ENCODE measurements at places on chromosomes 2 and 18.

GRCh38 chr2:191760655-191761262, 82.8 kb downstream of the NABP1 start:
- no peak for DNase-seq

DNA sequence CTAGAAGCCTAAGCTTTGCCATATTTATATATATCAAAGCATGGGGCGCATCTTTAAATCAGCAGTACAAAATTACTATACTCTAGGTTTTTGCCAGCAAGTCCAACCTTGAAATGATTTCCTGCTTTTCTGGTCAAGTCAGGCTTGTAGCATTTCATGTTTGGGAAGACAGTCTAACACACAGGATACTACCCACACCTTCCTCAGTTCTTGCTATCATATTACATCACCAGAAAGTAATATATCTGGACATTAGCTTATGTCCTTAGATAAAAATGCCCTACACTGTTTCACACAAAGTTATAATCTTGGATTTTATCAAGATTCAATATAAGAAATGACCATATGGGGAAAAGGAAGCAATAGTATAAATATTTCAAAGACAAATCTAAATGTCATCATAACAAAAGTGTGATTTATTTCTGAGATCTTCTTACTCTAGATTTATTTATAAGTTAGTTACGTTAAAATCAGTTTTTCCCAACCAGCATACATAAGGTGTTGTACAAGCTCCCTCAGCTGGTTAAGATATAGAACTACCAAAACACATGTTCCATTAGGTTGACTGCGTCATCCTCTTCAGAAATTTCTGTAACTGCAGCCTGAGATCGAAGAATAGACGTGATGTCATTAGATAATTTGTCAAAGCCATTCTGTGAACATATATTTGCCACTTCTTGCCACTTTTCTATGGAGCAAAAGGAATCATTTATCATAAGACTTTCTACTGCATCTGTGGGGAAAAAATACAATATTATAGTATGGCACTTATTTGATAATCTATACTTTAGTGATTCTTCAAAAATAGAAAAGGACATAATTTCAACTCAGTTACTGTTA, 56.6 kb downstream of the CLHC1 start:
- DNase-seq, result no peak

GRCh38 chr2:178700922-178701342, 106.3 kb downstream of the TTN start:
- DNase-seq, result no peak

- DNase-seq, result no peak
Observed at GRCh38 chr18:12246849-12247808, 7.0 kb upstream of the CIDEA start.

DNA sequence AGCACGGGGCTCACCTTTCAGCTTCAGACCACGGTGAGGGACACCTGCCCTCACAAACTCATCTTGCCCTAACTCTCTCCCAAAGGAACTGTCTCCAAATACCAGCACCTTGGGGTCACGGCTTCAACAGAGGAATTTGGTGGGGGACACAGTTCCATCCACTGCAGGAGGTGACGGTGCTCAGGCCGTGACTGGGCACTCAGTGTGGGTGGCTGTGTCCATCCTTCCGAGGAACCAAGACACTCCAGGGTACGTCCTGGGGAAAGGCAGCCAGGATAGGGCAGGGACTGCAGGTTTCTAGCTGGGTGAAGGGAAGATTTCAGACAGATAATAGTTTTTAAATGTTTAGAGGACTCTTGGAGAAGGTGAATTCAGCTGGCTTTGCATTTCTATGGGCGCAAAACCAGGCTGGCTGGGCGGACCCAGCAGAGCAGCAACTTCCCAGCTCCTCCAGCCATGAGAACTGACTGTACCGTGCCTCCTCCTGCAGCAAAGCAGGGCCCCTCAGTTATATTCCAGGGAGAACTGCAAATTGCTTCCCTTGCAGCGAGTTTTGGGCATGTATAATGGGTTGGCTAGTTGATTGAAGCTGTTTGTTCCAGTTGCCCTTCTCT, 23.9 kb upstream of the ALLC start:
- no peak for DNase-seq

All from cortex of kidney (tissue), 1 donor.